Activated B cell treated with CpG ODN at 0.5 μM for 24 hours (primary cell): ENCODE measurements at places on chromosomes 1 and 21.

DNA sequence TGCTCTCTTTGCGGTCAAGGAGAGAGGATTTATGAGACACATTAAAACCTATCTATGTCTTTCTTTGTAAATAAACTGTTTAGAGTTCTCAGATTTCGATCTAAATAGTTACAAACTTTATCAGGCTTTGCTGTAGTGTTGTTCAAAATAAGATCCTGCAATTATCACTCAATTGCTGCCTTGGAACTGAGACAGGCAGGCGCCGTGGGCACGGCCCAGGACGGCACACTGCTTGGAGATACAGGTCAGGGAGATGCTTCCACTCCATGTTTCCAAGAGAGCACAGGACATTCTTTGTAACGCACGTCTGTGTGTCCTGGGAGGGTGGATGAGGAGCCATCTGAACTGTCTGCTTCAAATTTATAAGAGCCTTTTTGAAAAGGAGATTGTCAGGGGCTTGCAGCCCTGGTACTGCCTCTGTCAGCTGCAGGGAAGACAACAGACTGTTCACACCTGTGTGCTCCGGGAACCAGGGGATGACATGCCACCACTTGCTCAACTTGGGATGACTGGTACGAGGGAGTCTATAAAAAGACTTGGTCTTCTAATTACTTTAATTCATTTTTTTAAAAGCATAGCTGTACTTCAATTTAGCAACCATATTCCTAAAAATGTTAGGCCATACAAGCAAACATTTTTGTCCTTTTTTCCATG lies 472.9 kb upstream of the RUNX1 start:
- H3K4me3 ChIP-seq: no peak overlapping the region
- H3K36me3 ChIP-seq: no peaks in the 10 kb centered on the region
- no peak overlapping the region for H3K27ac ChIP-seq

DNA sequence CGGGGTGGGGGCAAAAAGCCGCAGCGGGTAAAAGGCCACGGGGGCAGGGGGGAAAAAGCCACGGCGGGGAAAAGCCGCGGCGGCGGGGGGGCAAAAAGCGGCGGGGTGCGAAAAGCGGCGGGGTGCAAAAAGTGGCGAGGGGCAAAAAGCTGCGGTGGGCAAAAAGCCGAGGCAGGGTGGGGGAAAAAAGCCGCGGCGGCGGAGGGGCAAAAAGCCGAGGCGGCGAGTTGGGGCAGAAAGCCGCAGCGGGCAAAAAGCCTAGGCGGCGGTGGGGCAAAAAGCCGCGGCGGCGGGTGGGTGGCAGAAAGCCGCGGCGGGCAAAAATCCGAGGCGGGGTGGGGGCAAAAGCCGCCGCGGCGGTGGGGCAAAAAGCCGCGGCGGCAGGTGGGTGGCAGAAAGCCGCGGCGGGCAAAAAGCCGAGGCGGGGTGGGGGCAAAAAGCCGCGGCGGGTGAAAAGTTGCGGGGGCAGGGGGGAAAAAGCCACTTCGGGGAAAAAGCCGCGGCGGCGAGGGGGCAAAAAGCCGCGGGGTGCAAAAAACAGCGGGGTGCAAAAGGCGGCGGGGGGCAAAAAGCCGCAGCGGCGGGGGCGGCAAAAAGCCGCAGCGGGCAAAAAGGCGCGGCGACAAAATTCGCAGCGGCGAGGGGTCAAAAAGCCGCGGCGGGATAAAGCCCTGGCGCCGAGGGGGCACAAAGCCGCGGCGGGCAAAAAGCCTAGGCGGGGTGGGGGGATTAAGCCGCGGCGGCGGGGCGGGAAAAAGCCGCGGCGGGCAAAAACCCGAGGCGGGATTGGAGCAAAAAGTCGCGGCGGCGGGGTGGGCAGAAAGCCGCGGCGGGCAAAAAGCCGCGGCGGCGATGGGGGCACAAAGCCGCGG lies 3901.2 kb downstream of the SRGAP2C start:
- no peak overlapping the region for H3K27ac ChIP-seq
- no peak for DNase-seq
- no peak overlapping the region for H3K4me3 ChIP-seq
- no peaks in the 10 kb centered on the region for H3K27me3 ChIP-seq
- peaks cover 1% of the 10 kb centered on the region for H3K36me3 ChIP-seq

DNA sequence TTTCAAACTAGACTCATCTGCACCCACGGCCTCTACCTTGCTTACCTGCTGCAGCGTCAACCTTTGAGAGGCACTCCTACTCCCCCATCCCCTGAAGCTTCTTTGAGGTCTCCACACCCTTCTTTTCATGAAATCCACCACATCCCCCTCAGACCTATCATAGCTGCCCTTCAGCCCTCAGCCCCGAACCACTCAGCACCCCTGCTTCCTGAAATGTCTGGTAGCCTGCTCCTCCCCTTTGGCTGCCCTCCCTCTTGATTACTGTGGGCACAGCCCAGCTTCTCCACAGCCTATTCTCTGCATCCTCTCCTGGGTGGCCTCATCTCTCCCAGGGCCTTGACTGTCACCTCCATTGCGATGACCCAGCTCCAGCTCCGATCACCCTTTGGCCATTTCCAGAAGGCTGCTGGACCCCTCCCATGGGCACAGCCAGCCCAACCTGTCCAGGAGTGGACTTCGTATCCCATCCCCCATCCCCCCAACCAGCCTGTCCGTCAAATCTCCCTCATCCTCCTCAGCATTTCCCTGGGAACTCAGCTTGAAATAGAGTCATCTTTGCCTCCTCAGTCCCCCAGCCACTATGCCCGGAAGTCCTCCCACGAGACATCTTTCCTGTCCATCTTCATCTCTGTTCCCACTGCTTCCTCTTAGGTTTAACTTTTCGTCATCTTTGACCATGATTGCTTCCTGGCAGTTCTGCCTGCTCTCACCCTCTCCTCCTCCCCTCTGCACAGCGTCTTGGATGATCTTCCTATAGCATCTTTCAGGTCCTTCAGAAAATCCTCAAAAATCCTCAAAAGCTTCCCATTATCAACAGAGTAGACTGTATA lies 6.1 kb upstream of the ADORA1 start:
- no peak overlapping the region for H3K4me3 ChIP-seq
- peaks cover 4% of the 10 kb centered on the region for H3K4me1 ChIP-seq
- peaks cover 57% of the 10 kb centered on the region for H3K27me3 ChIP-seq
- no peaks in the 10 kb centered on the region for H3K36me3 ChIP-seq

DNA sequence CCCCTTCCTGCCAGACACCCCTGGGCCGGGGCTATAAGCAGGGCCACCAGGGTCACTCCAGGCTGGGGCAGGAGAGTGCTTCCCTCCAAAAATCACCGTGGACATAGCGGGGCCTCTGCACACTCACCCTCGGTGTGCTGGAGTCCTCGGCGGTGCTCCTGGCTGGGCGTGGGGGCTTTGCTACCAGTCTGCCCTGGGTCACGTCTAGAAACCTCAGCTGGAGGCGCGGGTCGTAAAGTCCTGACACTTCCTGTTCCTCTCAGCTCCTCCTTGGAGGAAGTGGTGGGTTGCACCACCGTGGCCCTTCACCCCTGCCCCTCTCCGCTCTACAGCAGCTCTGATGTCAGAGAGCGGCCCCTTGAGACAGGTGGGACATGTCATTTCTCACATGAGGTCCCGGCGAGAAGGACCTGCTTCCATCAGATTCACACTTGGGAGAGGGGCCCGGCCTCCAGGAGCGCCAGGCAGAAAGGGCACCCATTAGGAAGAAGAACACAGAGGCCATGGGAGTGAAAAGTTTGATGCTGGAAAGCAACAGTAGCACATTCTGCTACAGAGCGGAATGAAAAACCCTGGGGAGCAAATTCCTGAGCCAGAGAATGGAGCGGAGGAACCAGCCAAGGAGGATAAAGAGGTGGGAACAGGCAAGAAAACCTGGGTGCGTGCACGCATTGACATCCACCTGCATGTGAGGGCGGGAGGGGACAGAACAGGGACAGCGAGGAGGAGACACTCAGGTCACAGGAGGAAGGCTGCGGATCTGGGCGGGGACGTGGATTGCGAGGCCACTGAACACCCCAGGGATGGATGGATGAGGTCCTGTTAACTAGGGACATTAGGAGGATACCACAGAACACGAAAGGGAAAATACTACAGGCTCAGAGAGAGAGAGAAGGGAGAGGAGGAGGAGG lies at the start of gene ITGB2:
Gene ITGB2 (minus strand): TSS at position 206 of the 911 bp plus-strand sequence. CDS start 10,117 bp downstream, outside the sequence.
- H3K4me3 ChIP-seq: peak within 1 kb of the TSS; percentile 90
- H3K27me3 ChIP-seq: no peaks in the 10 kb centered on the region
- peaks cover 15% of the 10 kb centered on the region for H3K36me3 ChIP-seq
- H3K27ac ChIP-seq: peak within 1 kb of the TSS; percentile 94
- DNase-seq: peak; percentile 69

- no peak overlapping the region for H3K27ac ChIP-seq
- H3K27me3 ChIP-seq: no peaks in the 10 kb centered on the region
- no peak overlapping the region for H3K4me3 ChIP-seq
- no peak for DNase-seq
- peaks cover 4% of the 10 kb centered on the region for H3K36me3 ChIP-seq
Measured at GRCh38 chr1:218430822-218431221, 85.7 kb downstream of the TGFB2 start.

GRCh38 chr1:232915212-232915611 lies 35.2 kb upstream of the NTPCR start:
- no peaks in the 10 kb centered on the region for H3K36me3 ChIP-seq
- H3K4me3 ChIP-seq: no peak overlapping the region
- DNase-seq: no peak

DNA sequence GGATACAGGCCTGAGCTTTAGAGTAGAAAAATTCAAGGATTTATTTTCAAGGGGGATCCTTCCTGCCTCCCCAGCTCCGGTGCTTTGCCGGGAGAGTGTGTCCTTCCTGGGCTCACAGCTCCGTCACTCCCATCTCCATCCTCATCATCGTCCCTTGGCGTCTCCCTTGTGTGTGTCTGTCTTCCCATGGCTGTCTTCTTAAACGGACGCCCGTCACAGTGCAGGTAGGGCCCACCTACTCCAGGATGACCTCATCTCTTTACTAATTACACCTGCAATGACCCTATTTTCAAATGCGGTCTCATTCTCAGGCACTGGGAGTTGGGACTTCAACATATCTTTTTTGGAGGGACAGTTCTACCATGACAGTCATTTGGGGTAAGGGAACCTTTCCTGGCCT lies 320.3 kb upstream of the C1orf174 start:
- H3K4me1 ChIP-seq: no peaks in the 10 kb centered on the region
- no peak overlapping the region for H3K4me3 ChIP-seq
- no peaks in the 10 kb centered on the region for H3K36me3 ChIP-seq
- H3K27ac ChIP-seq: no peak overlapping the region
- no peak for DNase-seq
- peaks cover 4% of the 10 kb centered on the region for H3K27me3 ChIP-seq

DNA sequence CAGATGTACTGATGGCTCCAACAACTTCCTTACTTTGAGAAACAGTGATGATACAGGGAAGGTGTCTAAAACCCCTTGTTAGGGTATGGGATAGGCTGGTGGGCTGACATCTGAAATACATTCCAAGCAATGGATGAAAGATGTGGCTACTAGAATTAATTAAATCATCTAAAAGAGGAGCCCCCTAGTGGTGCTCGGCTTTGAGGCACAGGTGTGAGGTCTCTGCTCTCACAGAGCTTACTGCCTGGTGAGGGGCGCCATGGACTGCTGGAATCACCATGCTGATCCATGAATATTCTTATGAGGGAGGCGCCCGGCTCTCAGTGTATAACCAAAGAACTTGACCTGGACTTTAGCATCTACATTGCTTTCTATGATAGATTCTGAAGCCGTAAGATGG lies 48.5 kb downstream of the GNG4 start:
- H3K4me3 ChIP-seq: no peak overlapping the region
- no peak for DNase-seq
- no peaks in the 10 kb centered on the region for H3K36me3 ChIP-seq

- no peaks in the 10 kb centered on the region for H3K27me3 ChIP-seq
- peaks cover 16% of the 10 kb centered on the region for H3K4me1 ChIP-seq
- no peak overlapping the region for H3K4me3 ChIP-seq
- DNase-seq: no peak
Measured at GRCh38 chr1:221911714-221912113, 169.8 kb upstream of the DUSP10 start.

DNA sequence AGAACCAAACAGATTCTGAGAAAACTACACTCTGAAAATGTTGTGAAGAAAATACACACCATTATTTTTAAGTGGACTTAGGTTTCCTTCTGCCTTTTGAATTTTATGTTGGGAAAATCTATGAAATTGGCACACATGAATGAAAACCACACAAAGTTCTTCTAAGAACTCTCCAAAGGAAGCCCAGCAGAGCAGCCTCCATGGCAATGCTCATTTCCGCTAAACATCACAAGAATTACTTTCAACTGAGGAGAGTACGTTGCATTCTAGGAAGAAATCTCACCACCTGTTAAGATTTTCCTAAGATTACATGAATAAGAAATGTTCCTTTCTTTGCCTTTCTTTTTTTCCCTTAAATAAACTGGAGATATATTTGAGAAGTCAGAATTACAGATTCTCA lies 154.2 kb downstream of the BARHL2 start:
- H3K36me3 ChIP-seq: no peaks in the 10 kb centered on the region
- no peak overlapping the region for H3K27ac ChIP-seq
- no peak overlapping the region for H3K4me3 ChIP-seq
- no peaks in the 10 kb centered on the region for H3K27me3 ChIP-seq

DNA sequence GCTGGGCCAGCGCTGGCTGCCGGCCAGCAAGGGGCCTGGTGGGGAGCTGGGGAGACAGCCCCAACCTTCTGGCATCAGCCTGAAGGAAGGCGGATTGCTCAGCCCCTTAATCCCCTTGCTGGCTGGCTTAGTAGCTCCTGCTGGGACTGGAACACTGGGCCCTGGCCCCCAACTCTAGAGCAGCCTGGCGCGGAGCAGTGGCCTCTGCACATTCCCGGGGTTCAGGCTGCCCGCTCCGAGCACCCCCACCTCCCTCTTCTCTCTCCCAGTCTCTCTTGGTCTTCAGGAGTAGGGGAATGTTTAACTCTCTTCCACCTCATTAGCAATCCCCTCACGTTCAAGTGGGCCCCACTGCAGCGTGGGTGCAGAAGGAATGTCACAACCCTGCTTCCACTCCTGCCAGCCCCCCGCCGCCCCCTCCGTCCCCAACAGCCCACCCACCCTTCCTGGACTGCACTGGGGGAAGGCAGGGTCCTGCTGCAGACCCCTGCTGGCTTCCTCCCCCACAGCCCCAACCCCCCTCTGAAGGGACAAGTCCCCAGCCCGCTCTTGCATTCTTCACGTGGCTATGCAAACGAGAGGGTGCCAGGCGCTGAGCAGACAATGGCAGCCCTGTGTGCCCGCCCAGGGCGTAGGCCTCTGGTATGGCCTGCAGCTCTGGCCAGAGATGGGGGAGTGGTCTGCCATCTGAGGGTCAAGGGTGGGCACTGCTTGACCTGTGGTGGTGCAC lies 980 bp upstream of the CLDN19 start:
- no peaks in the 10 kb centered on the region for H3K27me3 ChIP-seq
- peaks cover 5% of the 10 kb centered on the region for H3K36me3 ChIP-seq
- no peak overlapping the region for H3K4me3 ChIP-seq

DNA sequence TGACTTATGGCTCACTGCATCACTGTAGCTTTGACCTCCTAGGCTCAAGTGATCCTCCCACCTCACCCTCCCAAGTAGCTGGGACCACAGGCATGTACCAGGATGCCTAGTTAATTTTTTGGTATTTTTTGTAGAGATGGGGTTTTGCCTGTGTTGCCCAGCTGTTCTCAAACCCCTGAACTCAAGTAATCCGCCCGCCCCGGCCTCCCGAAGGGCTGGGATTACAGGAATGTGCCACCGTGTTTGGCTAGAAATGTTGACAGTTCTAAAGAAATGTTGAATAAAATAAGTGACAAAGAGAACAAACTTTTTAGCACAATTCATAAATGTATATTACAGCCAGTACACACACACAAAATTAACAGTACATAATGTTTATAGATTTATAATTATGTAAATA lies 1586.1 kb downstream of the NCAM2 start:
- no peak for DNase-seq
- H3K36me3 ChIP-seq: no peaks in the 10 kb centered on the region
- H3K27me3 ChIP-seq: no peaks in the 10 kb centered on the region
- H3K4me3 ChIP-seq: no peak overlapping the region
- H3K27ac ChIP-seq: no peak overlapping the region

GRCh38 chr1:56534130-56534651 lies 45.2 kb downstream of the PLPP3 start:
- no peaks in the 10 kb centered on the region for H3K27me3 ChIP-seq
- H3K36me3 ChIP-seq: no peaks in the 10 kb centered on the region
- H3K4me3 ChIP-seq: no peak overlapping the region
- no peaks in the 10 kb centered on the region for H3K4me1 ChIP-seq
- DNase-seq: no peak
- no peak overlapping the region for H3K27ac ChIP-seq
